Brain (organoid and tissue), 16 donors: ENCODE measurements at places on chromosomes 12 and 14. TPM values are rescaled to one million over a fixed set of nuclear protein-coding genes. Genes with fewer than 3 reads are reported as not detected.

Gene TMEM179
- polyA plus RNA-seq: 69.2 TPM

DNA sequence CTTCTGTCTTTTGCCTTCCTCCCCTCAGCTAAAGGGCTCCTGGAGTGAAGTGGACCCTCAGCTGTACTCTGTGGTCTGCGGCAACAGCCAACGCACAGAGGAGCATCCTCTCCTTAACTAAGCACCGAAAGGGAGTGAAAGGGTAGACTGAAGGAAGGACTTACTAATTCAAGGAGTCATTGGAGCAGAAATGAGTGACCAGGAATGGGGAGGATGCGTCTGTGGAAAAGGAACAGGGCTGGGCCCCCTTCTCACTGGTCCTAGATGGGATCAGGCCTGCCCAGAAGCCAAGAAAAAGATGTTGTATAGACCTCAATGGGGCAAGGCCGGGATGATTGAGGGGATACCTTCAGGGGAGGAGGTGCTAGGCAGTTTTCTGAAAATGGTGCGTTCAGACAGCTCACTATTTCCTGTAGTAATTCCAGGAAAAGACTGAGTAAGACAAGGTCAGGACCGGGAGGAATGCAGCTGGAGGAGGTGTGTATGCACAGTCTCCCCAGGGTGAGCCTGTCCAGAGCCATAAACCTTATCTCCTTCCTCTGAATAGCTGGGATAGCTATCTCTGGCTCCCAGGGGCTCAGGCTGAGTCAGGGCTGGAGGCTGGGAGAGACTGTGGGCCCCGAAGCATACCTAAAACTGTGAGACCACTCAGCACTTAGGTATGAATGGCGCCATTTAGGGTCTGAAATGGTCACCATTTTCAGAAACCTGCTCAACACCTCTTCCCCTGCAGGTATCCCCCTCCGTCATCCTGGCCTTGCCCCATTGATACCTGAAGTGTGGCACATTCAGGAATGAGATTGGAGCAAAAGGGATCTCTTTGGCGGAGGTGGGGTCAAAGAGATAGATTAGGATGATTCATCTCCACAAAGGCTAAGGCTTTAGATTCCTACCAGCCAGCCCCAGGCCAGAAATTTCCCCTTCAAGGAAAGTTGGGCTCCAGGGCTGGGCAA is 20.2 kb upstream of the KRT8 start:
- DNase-seq: no peak

- DNase-seq: no peak
These were observed 227.1 kb upstream of the DDHD1 start for GRCh38 chr14:53380052-53380866.

Gene RFLNA
- 1.5 TPM for polyA plus RNA-seq

Gene PPP1R1A
- polyA plus RNA-seq: 16.0 TPM

DNA sequence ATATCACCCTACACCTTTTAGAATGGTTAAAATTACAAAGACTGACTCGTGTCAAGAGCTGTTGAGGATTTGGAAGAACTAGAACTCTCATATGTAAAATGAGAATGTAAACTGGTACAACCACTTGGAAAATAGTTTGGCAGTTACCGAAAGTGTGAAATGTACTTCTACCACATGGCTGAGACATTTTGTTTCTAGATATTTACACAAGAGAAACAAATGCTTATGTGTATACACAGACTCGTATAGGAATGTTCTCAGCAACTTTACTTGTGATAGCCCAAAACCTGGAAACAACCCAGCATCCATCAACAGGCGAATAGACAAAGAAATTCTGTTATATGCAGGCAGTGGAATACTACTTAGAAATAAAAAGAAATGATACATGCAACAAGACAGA is 103.0 kb downstream of the BRMS1L start:
- peak; percentile 62 for DNase-seq

Gene DLK1
- polyA plus RNA-seq: 233 TPM

DNA sequence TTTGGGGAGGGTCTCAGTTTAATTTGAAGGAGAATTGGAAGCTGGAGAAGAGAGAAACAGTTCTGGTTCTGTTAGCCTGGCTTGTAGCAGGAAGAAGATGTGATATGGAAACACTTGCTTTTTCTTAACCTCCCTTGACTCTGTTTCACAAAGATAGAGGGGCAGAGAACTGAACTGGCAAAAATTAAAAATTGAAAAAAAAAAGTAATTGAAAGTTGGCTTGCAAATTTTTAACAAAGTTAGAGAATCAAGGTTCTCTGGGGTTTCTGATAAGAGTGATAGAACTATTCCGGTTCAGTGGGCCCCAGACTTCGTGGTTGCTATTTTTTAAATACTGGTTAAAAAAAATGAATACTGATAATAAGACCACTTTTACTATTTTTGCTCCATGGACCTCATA is 2.8 kb downstream of the CRADD start:
- no peak for DNase-seq

- DNase-seq: no peak
These were observed 102.1 kb downstream of the DUSP6 start for GRCh38 chr12:89250213-89250612.

Gene KRT77
- not detected for polyA plus RNA-seq

Gene TROAP
- 49.2 TPM for polyA plus RNA-seq

- no peak for DNase-seq
These were observed 33.8 kb upstream of the PWP1 start for GRCh38 chr12:107651571-107652449.

DNA sequence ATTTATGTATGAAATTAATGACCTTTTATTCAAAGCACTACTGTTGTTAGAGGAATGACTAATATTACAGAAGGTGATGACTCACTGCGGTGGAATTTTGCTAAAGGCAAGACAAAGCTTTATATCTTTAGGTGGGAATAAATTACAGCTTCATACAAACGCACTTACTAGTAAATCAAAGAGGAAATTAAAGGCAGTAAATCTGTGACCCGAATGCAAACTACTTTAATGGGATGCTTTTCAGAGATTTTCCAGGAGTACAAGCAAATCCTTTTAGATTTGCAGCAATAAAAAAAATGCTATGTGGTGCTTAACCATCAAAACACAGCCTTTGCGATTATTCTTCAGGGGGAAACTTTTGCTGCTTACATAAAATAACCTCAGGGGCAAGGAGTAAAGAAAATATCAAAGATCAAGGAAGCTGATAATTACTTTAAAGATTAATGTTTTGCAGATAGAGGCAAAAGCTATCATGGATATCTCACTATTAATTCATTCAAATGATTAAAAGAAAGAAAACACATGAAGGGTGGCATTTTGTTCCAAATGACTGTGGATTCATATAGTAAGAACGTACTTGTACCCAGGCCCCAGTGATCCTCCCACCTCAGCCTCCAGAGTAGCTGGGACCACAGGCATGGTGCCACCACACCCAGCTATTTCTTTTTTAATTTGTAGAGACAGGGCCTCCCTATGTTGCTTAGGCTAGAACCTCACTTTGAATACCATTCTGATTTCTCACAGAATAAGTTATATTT is 98.9 kb downstream of the DENND5B start:
- peak; percentile 50 for DNase-seq

GRCh38 chr12:116113398-116114130 is 163.9 kb downstream of the MED13L start:
- DNase-seq: no peak

DNA sequence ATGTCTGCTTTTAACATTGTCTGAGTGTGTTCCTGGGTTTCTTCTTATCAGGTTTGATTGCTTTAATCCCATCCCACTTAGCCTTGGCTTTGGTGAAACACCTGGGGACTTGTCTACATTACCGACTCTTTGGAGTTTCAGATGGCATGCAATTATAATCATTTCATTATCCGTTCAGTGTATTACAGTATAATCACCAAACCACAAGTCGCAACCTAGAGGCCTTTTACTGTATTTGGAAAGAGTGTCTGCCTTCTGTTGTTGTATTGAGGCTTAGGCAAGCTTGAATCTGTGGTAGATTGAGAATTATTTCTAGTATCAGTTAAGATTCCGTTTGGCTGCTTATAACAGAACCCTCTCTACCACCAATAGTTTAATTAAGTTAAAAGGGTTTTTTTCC is 103.9 kb downstream of the TGFB3 start:
- no peak for DNase-seq

- no peak for DNase-seq
These were observed 8.6 kb downstream of the ARHGAP9 start for GRCh38 chr12:57470970-57471656.

DNA sequence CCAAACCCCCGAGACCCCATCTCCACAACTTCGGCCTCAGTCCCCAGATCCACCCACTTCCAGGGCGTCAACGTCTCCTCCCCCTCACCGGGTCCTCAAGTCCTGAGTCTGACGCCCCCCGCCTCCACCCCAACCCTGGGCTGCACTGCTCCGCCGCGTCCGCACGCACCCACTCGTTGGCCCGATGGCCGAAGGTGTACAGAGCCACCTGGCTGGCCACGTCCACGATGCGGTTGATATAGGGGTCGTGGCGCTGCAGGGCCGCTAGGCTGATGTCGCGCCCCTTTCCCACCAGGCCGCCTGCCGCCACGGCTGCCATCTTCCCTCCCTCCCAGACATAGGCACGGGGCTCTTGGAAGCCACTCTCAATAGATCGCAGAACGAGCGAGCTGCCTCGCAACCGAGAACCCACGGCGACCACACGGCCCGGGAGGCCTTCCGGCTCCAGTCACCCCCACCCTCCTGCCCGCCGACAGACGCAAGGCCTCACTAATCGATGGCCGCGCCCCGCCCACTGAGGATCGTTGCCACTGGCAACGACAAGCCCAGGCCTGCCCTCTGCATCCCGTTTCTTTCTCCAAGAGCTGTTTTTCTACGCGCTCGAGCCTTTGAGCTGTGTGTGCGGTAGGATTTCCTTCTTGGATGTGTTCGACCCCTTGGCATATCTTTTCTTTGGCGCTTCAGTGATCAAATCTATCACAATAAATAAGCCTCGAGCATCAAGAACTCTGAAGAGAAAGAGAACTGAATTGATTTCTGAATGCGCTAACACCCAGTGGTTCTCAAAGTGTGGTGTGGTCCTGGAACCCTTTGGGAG is at the start of gene DCP1B:
Gene DCP1B (minus strand): TSS at position 345 of the 817 bp plus-strand sequence. CDS start 26 bp downstream, at position 319.
- DNase-seq: peak; percentile 99

Gene P2RX7
- polyA plus RNA-seq: 4.8 TPM

Gene CCDC88C
- 40.2 TPM for polyA plus RNA-seq

GRCh38 chr12:1584326-1584725 is 10.1 kb downstream of the FBXL14 start:
- DNase-seq: no peak

GRCh38 chr14:29458547-29458946 is 469.1 kb downstream of the PRKD1 start:
- peak; percentile 18 for DNase-seq

Gene TPH2
- polyA plus RNA-seq: not detected

- no peak for DNase-seq
These were observed 155.6 kb upstream of the TMEM132C start for GRCh38 chr12:128111333-128111732.

GRCh38 chr12:120290609-120291305 is 946 bp downstream of the RNU4-2 start:
- DNase-seq: peak; percentile 1
